ENCODE measurements at places on chromosomes 12 and 14.

GRCh38 chr14:83147006-83147405 is 1613.4 kb upstream of the SEL1L start:
- DNase-seq, result no peak

DNA sequence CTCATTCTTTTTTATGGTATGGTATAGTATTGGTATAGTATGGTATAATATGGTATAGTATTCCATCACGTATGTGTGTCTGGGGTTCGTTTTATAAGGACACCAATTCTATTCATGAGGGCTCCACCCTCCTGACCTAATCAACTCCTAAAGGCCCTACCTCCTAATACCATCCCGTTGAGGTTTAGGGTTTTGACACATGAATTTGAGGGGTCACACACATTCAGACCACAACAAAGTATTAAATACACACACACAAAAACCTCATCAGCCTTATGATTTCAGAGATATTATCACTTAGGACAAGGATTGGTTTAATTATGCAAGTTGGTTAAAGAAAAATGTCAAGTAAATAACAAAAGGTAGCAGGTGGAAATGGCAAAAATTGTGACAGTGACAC is 54.1 kb upstream of the CHST11 start:
- DNase-seq, result no peak

GRCh38 chr14:72608391-72609204 is 285.3 kb downstream of the DPF3 start:
- DNase-seq, result no peak

GRCh38 chr14:28901631-28902030 is 135.0 kb downstream of the FOXG1 start:
- no peak for DNase-seq

DNA sequence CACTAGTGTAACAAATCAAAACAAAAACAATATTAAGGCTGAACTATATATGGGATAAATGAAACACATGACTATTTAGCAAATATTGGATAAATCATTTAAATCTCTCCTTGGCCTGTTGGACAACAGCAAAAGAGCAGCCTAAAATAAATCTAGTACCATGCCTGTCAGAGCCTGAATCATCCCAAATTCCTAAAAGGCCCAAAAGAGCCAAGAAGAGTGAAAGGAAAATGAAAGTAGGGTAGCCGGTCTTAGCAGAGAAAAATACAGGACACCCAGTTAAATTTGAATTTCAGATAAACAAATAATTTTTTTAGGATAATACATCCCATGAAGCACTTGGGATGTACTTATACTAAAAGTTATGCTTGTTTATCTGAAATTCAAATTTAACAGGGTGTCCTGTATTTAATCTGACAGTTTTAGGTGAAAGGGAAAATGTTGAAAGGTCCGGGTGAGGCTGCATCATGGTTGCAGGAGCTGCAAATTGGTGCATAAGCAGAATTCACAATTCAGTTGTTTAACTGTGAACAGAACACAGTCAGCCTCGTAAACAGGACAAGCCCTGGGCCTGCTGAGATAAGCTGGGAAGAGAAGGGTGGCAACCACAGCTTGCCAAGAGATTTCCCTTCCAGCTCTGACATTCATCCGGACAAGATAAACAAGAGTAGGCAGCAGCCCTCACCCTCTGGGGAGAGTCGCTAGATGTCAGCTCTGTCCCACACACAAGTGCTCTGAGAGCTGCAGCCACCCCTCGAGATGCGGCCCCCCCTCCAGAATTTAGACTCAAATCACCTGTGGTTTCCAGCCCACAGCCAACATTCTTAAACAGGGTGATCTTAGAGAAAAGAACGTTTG is 30.3 kb downstream of the DMAC2L start:
- peak; percentile 80 for DNase-seq

DNA sequence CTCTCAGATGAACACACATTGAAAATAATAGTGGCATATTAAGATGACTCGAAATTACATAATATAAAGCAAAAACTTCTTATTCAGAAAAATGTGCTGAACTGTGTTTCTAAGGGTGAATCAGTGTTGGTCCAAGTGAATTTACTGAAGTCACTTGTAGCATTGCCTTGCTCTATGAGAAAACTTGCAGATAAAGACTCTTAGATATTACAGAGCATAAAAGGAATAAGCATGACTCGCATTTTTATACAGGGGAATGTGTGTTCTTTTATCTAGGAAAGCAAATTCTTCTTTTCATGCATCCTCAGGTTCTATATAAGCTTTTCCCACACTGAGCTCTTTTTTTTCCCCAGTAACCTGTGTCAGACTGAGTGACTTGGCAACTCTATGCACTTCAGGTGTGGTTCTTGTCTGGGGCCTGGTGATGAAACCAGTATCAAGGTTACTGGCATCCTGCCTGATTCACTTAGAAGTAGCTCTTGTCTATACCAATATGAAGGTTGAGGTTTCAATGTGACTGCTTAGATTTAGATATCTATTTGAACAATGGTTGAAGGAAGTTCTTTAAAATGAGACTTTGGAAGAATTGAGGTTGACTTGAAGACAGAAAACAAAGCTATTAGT is 76.1 kb downstream of the OTOGL start:
- DNase-seq, result no peak

DNA sequence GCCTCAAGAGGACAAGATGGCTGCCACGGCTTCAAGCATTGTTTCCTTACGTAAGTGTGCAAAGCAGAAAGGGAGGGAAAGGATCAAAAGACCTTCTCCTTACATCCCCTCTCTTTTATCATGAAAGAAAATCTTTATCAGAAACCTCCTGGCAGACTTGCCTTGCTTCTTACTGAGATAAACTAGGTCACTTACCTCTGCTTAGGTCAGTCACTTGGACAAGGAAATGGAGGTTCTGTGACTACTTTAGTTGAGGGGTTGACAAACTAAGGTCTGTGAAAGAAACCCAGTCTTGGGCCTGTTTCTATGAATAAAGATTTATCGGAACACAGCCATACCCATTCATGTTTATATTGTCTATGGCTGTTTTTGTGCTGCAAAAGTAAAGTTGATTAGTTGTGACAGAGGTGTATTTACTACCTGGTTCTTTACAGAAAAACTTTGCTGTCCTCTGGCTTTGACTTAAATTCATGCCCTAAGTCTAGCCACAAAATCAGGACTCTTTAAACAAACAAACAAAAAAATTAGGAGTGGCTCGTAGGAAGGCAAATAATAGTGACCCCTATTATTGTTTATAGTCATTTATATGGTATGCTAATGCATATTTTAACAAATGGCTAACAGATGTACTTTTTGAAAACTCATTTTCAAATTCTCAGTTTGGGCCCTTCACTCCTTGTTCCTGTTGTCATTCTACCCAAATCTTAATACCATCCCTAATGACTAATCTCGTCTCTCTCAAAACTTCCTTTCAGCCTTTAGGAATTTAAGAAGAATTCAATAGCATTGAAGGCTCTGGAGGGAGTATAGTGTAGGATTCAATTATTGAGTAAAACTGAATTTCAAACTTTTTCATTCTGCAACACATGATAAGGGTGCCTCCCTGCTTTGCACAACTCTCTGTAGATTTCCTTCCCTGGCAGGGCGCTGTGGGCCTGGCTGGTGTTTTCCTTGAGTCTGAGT is 42.0 kb upstream of the ATP2B1 start:
- no peak for DNase-seq

DNA sequence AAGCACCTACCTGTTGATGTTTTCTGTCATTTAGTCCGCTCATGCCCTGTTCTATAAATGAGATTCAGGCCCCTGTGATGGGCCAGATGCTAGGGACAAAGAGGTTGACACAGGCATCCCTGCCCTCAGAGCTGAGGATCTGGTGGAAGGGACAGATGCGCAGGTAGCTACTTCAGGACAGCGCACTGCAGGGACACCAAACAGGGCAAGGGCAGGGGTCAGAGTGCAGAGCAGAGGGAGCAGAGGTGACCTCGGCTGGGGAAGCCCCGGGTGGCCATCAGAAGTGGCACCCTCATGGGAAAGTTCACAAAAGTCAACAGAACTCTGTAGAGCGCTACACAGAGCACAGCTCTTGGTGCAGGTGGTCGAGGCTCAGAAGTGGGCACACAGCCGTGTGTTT is 5.6 kb upstream of the PNMA1 start:
- no peak for DNase-seq

- peak; percentile 83 for DNase-seq
Observed at GRCh38 chr14:68685419-68686204, 107.3 kb downstream of the ZFP36L1 start.

GRCh38 chr14:79513446-79513845 is 697.9 kb downstream of the DIO2 start:
- DNase-seq, result no peak

DNA sequence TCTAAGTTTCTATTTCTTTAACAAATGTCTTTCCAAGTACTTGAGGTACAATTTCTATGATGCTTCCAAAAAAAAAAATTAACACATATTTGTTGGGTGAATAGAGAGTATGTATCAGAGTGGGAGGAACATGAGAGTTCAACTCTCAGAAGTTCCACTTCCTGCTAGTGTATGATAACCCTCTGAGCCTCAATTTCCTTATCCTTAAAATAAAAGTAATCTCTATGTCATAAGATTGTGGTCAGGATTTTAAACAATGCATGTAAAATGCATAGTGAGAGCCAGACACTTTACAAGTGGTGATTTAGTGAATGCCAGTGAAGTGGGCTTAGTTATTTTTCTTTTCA is 270.3 kb upstream of the AMIGO2 start:
- no peak for DNase-seq

GRCh38 chr14:105881021-105881930 is 354.9 kb downstream of the TMEM121 start:
- peak; percentile 0 for DNase-seq

GRCh38 chr12:39627914-39628313 is 8.3 kb upstream of the ABCD2 start:
- no peak for DNase-seq

- no peak for DNase-seq
Observed at GRCh38 chr14:20550926-20551325, 9.9 kb downstream of the RNASE9 start.

DNA sequence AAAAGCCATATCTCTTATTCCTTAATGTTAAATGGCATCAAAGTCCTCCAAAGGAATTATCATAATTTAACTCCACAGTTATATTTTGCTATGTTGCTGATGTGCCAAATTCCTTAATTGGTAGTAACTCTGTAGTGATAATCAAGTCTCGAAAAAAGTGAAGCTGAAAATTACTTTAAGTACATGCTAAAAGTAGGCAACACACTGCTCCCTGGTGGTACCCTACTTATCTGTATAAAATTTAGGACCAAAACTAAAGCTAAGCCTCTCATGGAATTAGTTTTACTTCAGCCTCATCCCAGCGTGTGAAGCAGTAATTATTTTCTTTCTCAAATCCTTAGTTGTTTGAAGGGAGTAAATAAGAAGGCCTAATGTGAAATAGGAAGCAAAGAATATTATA is 132.8 kb downstream of the TTLL5 start:
- no peak for DNase-seq

DNA sequence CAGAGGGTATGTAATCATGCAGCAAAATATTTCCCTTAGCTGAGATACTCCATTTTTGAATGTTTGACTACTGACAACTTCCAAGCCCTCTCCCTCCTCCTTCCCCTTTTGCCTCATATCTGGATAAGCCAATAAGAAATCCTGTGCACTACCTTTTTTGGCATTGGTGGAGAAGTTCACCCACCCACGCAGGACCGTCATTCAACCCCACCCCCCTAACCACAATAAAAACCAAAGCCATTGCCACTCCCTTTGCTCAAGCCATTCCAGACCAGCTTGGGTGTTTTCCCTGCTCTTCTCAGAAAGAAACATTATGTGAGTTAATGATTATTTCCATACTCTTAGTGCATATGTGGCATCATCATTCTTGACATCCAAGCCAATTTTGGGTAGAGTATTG is 176.7 kb downstream of the PTPN11 start:
- DNase-seq, result no peak

GRCh38 chr14:39563361-39563760 is 131.1 kb upstream of the FBXO33 start:
- no peak for DNase-seq

DNA sequence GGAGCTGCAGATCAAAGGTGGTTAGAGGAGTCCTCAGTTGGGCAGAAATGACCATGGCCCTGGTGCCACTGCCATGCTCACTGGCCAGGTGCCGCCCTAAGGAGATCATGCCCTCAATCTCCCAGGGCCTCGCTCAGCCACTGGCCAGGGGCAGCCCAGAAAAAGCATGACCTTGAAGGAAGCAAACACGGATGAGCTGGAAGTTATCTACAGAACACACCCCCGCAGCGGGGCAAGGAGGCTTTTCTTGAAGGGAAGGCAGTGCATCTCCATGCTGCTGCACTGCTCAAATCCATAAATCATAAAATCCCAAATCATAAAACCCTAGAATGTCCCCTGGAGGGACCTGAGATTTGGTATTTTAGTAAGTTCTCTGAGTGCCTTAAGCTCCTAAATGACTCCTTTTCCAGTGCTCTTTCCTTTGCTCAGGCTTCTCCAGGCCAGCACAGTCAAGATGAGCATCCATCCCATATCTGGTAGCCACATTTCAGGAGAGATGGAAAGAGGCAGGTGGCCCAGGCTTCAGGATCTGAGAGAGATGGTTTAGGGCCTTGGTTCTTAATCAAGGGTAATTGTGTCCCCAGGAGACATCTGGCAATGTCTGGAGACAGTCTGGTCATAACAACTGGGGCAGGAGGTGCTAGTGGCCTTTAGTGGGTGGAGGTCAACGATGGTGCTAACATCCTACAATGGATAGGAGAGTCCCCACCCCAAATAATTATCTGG is 217.3 kb downstream of the RBM19 start:
- no peak for DNase-seq

- no peak for DNase-seq
Observed at GRCh38 chr14:68782091-68782981, 10.5 kb downstream of the ZFP36L1 start.

DNA sequence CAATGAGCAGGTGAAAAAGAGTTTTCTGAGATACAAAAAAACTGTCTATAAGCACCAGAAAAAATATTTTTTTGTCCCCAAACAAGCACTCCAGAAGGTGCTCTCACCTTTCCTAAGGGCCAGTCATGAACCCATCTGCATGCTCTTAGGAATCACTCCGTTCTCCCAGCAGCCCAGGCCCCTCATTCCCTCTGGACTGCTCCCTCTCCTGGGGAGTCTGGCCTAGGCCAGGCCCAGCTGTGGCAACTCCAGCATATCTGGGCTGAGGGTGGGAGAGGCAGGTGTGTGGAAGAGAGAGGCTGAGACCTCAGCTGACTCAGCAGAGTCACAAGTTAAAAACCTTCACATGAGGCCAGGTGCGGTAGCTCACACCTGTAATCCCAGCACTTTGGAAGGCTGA is 54.6 kb downstream of the TRAFD1 start:
- no peak for DNase-seq

- no peak for DNase-seq
Observed at GRCh38 chr12:122981036-122981471, 573 bp downstream of the ARL6IP4 start.

DNA sequence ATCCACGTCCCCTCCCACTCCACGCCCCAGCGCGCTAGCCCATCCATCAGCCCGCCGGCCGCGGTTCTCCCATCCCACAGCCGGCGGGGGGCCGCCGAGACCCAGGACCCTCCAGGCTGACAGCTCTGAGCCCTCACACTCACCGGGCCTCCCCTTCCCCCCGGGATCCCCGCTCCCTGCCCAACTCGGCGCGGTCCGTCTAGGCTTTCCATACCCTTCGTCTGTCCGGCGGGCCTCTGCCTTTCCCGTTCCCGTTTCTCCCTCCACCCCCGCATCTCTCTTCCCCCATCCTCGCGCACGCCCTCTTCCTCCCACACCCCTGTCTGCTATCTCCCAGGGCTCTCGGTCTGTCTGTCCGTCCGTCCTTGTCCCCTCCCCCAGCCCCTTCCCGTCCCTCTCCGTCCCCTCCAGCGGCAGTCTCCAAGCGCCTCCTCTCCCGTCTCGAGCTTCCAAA is 726 bp downstream of the ZFHX2 start:
- no peak for DNase-seq

GRCh38 chr12:31752450-31752849 is 23.6 kb upstream of the AMN1 start:
- DNase-seq, result no peak

- DNase-seq, result no peak
Observed at GRCh38 chr12:48160807-48161206, 3.5 kb upstream of the ASB8 start.
